ENCODE measurements at places on chromosomes 7 and 10. TPM values are rescaled to one million over a fixed set of nuclear protein-coding genes. Genes with fewer than 3 reads are reported as not detected.

CTAGE15 gene
- total RNA-seq: not detected

TRPV5 gene
- total RNA-seq: not detected

PON1 gene
- total RNA-seq: 0.79 TPM

SLC18A3 gene
- not detected for total RNA-seq

C10orf105 gene
- total RNA-seq: not detected

SPDYE3 gene
- not detected for total RNA-seq

DOCK1 gene
- 20.8 TPM for total RNA-seq

SLC26A3 gene
- total RNA-seq: not detected

CYP2C19 gene
- total RNA-seq: not detected

ACBD7 gene
- total RNA-seq: 1.2 TPM

All from A549 treated with dexamethasone at 1 μM for 4 hours (cell line).